ENCODE measurements at places on chromosomes 12 and 14.

GRCh38 chr14:68526512-68527091 is 266.3 kb downstream of the ZFP36L1 start:
- no peak for DNase-seq

GRCh38 chr14:64691376-64691775 is 12.8 kb upstream of the PLEKHG3 start:
- DNase-seq: no peak

- DNase-seq: no peak
Observed at GRCh38 chr12:46958053-46958452, 121.4 kb upstream of the PCED1B start.

- DNase-seq: no peak
Observed at GRCh38 chr14:32370714-32371113, 41.6 kb downstream of the AKAP6 start.

GRCh38 chr12:109727039-109727723 is 13.6 kb downstream of the FAM222A start:
- DNase-seq: no peak

- no peak for DNase-seq
Observed at GRCh38 chr14:36822685-36823084, 161.0 kb downstream of the PAX9 start.

DNA sequence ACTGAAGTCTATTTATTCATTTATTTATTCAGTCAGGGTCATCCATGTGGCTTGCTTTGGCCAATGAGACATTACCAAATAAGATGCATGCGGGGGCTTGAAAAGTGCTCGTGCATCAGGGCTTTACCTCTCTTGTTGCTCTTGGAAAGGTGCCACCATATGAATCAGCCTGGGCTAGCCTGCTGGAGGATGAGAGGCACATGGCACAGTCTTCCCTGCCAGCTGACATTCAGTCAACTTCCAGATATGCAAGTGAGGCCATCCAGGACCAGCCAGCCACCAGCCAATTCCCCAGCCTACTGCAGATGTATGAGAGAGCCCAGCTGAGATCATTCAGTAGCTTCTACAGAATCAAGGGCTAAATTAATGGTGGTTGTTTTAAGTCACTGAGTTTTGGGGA is 105.2 kb upstream of the RPH3A start:
- no peak for DNase-seq
